ENCODE measurements at places on chromosomes 3 and 15.

- DNase-seq, result no peak
Measured at GRCh38 chr3:170240671-170241070, 18.4 kb downstream of the PRKCI start.

GRCh38 chr3:70856414-70857162 is 544.1 kb upstream of the MDFIC2 start:
- no peak for DNase-seq

GRCh38 chr3:126365351-126366277 is 8.4 kb upstream of the KLF15 start:
- no peak for DNase-seq

- no peak for DNase-seq
Measured at GRCh38 chr3:30311781-30312180, 294.6 kb upstream of the TGFBR2 start.

DNA sequence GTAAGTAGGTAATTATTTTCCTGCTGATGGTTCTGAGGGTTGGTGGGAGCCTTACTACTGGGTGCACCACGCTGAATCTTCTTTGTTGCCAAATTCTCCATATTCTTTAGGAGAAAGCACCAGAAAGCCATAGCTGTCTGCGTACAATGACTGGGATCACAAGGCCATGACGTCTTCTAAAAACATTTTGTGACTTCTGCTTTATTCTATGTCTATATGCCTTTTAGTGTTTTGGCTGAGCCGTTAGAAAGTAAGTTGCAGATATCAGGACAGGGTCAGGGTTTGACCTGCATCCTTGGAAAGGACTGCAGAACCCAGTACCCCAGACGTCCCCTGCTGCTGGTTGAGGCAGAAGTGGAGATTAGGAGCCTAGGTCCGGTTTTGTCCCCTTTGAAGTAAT is 95.6 kb downstream of the DNASE1L3 start:
- DNase-seq, result no peak

GRCh38 chr3:60303160-60303559 is 948.1 kb downstream of the FHIT start:
- DNase-seq, result no peak

- DNase-seq, result no peak
Measured at GRCh38 chr3:86790884-86791549, 199.9 kb downstream of the VGLL3 start.

DNA sequence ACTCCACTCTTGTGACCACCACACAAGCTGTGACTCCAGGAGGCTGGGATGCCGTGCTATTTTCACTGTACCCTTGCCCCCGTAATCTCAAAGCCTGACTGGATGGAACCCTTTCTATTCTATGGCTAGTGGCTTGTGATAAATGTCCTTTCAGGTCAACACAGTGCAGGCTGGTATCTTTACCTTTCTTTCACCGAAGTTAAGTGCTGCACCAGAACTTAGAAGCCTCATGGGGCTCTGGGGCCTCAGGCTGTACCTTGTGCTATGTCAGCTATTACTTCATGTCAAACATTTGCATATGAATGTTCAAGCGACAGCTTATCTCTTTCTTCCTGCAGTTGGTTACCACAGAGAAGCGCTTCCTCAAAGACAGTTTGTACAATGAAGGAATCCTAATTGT is 66.8 kb downstream of the RPL39L start:
- DNase-seq, result no peak

- DNase-seq, result no peak
Measured at GRCh38 chr15:85403745-85404144, 23.3 kb downstream of the AKAP13 start.

DNA sequence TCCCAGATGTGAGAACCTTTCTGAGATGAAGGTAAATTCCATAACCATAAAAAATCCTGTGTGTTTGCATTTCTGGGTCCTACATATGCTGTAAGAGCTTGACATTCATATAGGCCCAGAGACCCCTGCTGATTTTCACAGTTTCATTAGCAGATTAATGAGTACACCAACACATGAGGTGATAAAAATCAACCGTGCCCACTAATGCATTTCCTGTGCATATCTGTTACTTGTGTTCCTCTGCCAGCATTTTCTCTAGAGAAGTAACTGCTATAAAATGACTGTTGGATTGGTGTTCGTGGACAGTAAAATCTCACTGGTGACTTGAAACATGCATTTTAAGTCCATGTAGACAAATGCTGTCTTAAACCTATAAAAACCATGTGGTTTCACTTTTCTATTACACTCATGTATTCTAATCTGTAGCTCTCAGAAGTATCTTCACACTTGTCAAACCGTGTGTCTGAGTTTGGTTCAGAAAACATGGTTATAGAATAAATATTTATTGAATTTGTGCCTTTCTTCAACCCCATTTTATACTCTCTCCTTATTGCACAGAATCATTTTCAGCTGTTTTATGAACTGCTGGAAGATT is 14.6 kb downstream of the MAP2K5 start:
- DNase-seq, result no peak

DNA sequence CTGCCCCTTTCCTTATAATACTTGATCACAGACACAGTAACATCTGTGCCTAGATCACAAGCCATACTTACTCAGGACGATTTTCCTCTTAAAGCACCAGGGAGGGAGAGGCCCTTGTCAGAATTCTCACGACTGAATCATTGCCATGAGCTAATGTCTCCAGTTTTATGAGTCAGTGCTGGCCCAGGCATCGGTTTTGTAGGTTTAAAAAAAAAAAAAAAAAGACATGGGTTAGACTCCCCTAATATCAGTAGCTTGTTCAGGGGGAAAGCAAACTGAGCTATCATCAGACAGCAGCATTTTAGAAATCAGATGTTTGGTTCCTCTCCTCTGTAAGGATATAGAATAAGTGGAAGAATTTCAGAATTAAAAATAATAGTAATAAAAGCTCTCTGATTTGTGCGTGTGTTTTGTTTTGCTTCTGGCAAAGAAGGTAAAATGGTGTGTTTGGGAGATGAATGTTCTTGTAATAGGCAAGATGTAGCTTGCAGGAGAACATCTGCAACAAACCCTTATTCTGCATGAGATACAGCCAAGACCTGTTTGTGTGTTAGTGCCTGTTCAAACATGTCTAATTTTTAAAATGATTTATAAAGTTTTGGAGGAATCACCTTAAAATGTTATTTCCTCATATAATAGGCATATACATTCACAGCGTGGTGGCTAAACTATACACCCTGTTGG is 193.6 kb downstream of the TP63 start:
- DNase-seq, result no peak

- DNase-seq, result no peak
Measured at GRCh38 chr3:74080056-74080461, 455.3 kb upstream of the PDZRN3 start.

- no peak for DNase-seq
Measured at GRCh38 chr3:157363393-157363792, 73.3 kb upstream of the PTX3 start.

DNA sequence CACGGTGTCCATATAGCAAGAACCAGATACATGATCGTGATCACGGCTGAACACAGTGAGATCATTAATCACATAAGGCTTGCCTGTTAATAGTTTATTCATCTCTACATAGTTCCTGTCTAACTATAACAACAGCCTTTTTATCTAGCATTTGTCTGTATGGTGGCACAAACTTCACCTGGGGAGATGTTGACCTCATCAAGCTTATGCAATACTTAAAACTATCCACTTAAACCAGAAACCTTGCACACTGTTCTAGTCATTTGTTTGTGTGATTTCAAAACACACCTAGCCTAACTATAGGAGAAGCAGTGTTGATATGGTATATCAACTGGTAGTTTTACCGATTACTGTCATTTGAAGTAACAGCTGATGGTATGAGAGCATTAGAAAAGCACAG is 124.8 kb downstream of the VPS13C start:
- no peak for DNase-seq

GRCh38 chr3:177692304-177692975 is 495.2 kb upstream of the TBL1XR1 start:
- no peak for DNase-seq

- DNase-seq, result no peak
Measured at GRCh38 chr3:43998836-43999727, 242.6 kb upstream of the TOPAZ1 start.

DNA sequence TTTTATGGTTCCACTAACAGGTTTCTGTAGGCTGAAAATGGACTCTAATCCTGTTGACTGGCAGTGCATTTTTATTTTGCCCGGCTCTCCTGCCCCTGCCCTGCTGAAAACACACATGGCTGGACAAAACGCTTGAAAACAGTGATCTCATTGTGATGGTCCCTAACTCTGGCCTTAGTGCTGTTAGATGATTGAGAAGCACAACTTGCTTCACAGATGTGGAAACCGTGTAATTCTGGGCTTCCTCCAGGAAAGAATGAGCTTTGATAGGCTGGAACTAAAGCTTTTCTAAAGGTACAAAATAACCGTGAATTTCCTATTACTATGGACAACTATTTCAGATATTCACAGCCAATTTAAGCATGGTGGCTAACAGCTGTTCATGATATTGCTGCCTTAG is 121.4 kb downstream of the VGLL3 start:
- no peak for DNase-seq

GRCh38 chr3:45223889-45224727 is 2.0 kb downstream of the TMEM158 start:
- peak; percentile 28 for DNase-seq

DNA sequence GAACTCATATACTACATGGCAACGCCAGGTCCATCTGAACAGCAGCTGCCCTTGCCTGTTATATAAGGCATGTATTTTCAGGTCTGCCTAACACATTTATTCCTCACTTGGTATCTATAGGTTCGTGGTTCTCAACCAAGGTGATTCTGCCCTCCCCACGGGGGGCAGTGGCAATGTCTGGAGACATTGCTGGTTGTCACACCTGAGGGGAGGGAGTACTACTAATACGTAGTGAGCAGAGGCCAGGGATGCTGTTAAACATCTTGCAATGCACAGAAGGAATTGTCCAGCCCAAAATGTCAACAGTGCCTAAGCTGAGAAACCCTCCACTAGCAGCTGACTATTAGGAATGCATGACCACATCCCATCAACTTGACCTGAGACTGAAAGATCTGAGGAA is 32.6 kb downstream of the ADAMTS9 start:
- DNase-seq, result no peak

DNA sequence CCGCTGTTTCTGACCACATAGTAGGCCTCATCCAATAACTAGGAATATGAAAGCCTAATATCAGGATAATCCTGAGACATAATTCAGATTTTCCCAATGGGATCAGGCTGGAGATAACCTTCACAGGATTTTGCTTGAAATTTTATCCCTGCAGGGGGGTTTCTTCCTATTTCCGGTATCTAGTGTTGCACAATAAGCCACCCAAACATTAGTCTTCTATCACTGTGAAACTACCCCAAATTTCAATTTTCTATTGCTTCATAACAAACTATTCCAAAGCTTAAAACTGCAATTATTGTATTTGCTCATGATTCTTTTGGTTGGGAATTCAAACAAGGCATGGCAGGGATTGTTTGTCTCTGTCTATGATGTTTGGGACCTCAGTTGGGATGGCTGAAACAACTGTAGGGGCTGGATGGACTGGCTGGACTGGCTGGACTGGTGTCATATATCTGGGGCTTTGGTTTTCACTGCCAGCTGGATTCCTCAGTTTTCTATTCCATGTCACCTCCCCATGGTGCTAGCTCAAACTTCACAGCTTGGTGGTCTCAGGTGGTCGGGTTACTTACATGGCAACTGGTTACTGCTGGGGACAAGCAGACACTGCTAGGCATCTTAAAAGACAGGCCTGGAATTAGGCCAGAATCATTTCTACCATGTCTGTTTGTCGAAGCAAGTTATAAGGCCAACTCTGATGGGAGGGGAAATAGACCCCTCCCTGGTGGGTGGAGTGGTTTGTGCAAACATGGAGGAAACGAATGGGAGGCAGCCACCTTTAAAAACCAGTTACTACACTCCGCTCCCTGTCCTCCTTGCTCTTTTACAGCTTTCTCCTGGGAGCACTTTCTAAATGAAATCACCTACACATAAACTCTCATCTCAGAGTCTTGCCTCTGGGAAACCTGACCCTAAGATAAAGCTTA is 88.2 kb upstream of the STT3B start:
- DNase-seq, result no peak

- no peak for DNase-seq
Measured at GRCh38 chr3:139202226-139202958, 141.4 kb upstream of the MRPS22 start.
